ENCODE measurements at places on chromosomes 4 and X.

DNA sequence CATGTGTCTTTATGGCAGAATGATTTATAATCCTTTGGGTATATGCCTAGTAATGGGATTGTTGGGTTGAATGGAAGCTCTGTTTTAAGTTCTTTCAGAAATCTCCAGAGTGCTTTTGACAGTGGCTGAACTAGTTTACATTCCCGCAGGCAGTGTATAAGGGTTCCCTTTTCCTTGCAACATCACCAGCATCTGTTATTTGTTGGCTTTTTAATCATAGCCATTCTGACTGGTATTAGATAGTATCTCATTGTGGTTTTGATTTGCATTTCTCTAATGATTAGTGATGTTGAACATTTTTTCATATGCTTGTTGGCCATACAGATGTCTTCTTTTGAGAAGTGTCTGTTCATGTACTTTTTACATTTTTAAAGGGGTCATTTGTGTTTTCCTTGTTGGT, 129.8 kb downstream of the TBCK start:
- no peak for DNase-seq

DNA sequence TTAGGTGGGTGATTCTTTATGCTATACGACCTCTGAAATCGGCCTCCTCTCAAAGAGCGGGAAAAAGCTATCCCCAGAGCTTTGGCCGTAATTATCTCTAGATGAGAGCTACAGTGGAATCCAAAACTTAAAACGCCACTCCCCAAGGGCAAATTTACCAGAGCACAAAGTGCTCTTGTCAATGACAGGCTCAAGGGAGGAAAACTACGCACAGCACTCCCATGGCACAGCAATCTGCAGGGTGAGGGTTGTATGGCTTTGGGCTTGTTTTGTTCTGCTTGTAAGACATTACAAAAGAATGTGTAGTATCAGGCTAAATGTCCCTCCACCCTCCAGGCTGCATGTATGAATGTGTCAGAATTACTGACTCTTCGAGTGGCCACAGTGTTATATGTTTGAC, 44.0 kb downstream of the ARHGEF6 start:
- no peak for DNase-seq

DNA sequence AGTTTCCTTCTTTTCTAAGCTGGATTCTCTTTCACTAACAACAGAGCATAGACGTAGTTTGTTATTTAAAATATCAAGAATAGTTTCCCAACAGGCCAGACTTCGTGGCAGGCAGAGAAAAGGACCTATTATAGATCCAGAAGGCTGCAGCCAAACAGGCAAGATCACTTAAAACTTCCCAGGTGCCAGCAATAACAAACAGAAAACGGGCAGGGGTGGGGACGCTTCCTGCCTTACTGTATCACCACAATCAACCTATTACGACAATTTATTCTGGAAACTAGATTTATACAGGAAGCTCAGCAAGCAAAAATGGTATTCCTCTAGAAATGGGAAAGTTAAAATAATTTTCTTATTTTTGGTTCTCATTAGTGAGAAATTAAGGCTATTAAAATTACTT, 22.1 kb downstream of the RWDD4 start:
- DNase-seq = peak; percentile 44

- DNase-seq = no peak
These were observed 8.2 kb upstream of the ABCG2 start for GRCh38 chr4:88166608-88167007.

DNA sequence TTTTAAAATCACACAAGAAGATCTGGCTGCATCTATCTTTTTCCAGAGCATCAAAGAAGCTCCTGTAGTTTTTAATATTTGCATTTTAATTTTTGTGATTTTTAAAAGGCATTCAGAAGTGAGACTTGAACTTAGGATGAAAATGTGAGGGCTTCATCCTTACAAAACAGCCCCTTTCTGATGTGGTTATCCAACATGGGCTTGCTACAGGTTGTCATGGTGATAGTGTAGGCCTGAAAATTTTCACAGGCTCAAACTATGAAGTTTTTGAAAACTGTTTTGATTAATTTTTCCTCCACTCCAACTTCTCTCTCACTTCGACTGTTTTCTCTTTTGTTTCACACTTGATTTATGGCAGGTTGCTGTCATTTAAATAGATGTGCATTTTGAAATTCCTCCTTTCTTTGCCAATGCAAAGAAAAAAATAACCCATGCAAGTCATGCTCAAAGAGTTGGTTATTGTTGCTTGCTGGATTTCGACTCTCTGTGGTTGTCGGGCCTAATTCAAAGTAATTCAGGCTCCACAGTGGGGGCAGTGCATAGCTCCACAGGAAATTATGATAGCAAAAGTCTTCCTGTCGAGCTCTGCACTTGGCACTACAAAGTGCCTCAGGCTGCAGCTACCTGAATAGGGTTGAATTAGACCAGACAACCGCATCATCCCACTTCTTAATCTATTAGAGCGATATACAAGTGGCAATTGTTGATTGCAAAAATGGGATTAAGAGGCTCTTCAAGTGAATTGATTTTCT, 201.0 kb upstream of the GPR101 start:
- no peak for DNase-seq

Measured in vagina (tissue), 2 donors.